ENCODE measurements at places on chromosomes 4 and X.

DNA sequence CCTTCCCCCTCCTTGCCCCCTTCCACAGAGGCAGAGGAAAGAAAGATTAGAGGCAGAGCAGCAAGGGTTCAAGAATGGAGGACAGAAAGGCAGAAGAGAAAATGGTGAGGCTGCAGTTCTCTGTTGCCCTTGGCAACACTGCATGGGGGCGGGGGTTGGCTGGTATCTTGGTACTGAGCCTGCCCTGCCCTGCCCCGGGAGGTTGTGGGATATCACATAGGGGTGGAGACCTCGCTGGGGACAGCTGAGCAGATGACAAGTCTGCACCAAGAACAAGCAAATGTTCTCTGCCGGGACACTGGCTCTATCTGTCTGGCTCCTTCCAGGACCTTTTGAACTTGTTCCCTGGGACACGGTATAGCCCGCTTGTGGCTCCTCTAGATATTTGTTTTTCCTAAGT, 39.8 kb downstream of the NHS start:
- no peak for DNase-seq

DNA sequence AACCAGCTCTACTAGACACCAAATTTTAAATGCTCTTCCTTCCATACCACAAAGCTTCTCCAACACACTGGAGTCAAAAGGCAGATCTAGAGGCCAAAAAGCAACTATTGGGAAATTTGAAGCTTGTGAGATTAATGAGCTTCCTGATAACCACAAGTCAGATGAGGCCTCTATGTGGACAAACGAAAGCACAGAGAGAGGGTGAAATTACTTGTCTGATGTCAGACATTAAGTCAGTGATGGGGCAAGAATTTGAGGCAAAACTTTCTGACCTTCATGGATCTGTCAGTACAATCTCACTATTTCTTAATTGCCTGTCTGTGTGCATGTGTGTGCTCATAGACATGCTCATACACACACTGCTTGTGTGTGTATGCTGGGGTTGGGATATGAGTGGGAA, 103.6 kb downstream of the GUCY2F start:
- DNase-seq, result no peak

DNA sequence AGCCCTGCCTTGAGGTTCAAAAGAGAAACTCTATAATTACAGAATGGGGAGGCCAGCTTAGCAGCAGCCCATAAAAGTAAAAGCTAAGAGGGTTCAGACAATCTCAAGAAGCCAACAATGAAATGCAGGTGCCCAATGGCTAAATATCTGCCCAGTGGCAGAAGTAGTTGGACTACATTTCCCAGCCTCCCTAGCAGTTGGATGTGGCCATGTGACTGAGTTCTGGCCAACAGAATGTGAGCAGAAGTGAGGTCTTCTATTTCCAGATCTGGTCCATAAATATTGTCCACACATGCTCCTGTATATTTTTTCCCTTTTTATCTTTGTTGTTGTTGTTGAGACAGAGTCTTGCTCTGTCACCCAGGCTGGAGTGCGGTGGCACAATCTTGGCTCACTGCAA, 127.9 kb upstream of the NHS start:
- DNase-seq, result no peak

- DNase-seq, result peak; percentile 43
Observed at GRCh38 chr4:106269711-106270110, 46.3 kb downstream of the TBCK start.

DNA sequence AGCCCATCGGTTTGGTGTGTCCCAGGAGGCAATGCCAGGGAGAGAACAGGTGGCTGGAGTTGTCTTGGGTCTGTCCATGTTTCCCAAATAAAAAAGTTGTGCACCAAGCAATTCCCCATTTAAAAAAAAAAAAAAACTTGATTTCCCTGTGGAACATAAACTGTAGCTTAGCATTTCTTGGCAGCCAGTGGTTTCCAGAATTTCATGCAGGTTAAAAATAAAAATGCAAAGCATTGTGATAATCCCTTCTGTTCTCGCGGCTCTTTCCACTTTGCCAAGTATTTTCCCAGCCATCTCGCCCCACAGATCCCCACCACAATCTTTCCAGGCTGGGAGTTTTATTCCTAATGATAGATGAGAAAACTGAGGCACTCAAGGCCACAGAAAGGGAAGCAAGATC, 51.4 kb upstream of the MSX1 start:
- no peak for DNase-seq
